ENCODE measurements at places on chromosomes 7 and 10.

DNA sequence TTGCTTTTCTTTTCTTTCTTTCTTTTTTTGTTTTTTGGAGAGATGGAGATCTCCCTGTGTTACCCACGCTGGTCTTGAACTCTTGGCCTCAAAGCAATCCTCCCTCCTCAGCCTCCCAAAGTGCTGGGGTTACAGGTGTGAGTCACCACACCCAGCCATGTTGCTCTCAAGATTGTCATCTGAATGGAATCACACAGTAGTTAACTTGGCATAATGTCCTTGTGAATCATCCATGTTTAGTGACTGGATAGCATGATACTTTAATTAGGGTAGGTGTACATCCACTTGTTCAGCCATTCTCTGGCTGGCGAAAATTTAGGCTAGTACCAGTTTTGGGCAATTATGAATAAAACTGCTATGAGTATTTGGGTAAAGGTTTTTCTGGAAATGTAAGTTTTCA, 15.4 kb upstream of the GRB10 start:
- peak; percentile 29 for DNase-seq
- H3K4me1 ChIP-seq = no peaks in the 10 kb centered on the region
- no peak overlapping the region for H3K4me3 ChIP-seq

- peaks cover 4% of the 10 kb centered on the region for H3K4me1 ChIP-seq
- H3K4me3 ChIP-seq = no peak overlapping the region
- H3K27ac ChIP-seq = no peak overlapping the region
- H3K27me3 ChIP-seq = no peaks in the 10 kb centered on the region
- DNase-seq = peak; percentile 29
- no peaks in the 10 kb centered on the region for H3K36me3 ChIP-seq
Observed at GRCh38 chr10:52615756-52616394, 156.7 kb downstream of the MBL2 start.

- H3K27me3 ChIP-seq = no peaks in the 10 kb centered on the region
- no peak overlapping the region for H3K4me3 ChIP-seq
- no peak for DNase-seq
- no peaks in the 10 kb centered on the region for H3K4me1 ChIP-seq
- H3K27ac ChIP-seq = no peak overlapping the region
Observed at GRCh38 chr7:6406121-6406520, 41.6 kb downstream of the DAGLB start.

GRCh38 chr7:127786184-127786583, 134.2 kb downstream of the SND1 start:
- H3K36me3 ChIP-seq = no peaks in the 10 kb centered on the region
- no peak overlapping the region for H3K4me3 ChIP-seq
- DNase-seq = no peak
- H3K4me1 ChIP-seq = peaks cover 5% of the 10 kb centered on the region
- no peak overlapping the region for H3K27ac ChIP-seq
- no peaks in the 10 kb centered on the region for H3K27me3 ChIP-seq

GRCh38 chr10:132590094-132590751, 52.6 kb downstream of the INPP5A start:
- no peak for DNase-seq
- peaks cover 6% of the 10 kb centered on the region for H3K4me1 ChIP-seq
- H3K27me3 ChIP-seq = peaks cover 2% of the 10 kb centered on the region
- H3K4me3 ChIP-seq = no peak overlapping the region
- H3K36me3 ChIP-seq = no peaks in the 10 kb centered on the region

GRCh38 chr7:69625238-69625637, 27.0 kb downstream of the AUTS2 start:
- no peaks in the 10 kb centered on the region for H3K4me1 ChIP-seq
- no peak overlapping the region for H3K27ac ChIP-seq
- no peak for DNase-seq
- H3K36me3 ChIP-seq = no peaks in the 10 kb centered on the region
- H3K27me3 ChIP-seq = no peaks in the 10 kb centered on the region

DNA sequence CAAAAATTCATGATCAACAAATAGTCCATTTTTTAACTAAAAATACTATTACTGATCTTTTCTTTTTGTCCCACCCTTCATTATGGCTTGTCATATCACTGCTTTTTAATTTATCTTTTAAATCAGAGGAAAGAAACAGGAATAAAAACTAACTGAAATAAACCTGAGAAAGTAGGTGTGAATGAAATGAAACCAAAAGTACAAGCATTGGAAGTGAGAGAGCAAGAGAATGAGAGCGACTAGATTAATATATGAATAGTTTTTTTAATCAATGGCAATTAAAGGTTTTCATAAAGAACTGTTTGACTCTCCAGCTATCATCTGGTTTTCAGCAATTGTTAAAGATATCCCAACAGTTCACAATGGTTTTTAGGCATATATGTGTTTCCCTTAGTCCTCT, 137.8 kb downstream of the SPAG6 start:
- H3K27ac ChIP-seq = no peak overlapping the region
- no peaks in the 10 kb centered on the region for H3K36me3 ChIP-seq
- H3K27me3 ChIP-seq = peaks cover 5% of the 10 kb centered on the region

GRCh38 chr7:136685501-136686173, 182.8 kb upstream of the CHRM2 start:
- peak; percentile 4 for DNase-seq
- no peaks in the 10 kb centered on the region for H3K36me3 ChIP-seq
- no peak overlapping the region for H3K4me3 ChIP-seq

GRCh38 chr10:3094609-3095036, 27.3 kb downstream of the PFKP start:
- peak overlapping the region; percentile 5 for H3K4me3 ChIP-seq
- H3K27me3 ChIP-seq = no peaks in the 10 kb centered on the region

DNA sequence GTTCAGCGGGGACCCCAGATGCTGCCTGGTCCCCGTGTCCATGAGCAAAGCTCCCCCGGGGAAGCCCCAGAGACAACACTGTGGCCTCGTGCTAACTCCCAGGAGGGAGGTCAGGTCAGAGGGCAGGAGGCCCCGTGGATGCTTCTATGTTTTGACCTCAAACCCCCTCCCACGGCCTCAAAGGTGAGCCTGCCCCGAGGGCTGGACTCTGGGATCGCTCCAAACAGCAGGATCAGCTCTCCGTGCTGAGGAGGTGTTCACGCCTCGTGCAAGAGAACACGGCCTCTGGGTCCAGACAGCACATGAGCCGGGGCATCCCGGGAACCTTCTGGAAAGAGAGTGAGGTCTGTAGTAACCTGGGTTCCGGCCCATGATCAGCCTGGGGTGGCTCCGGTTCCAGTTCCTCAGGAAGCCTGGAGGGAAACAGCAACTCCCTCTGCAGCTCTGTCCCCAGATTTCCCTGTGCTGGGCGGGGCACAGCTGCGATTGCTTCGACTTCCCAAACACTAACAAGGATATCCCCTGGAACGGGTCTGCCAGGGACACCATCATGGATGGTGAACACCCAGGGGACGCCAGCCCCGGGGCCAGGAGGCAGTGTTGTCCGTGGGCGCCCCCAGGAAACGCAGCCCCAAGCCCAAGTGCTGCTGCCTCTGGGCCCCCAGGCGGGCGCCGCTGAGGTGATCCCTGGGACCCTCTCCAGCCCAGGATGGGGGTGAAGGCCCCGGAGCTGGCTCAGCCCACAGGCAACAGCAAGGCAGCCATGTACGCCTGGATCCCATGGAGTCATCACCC, 18.0 kb upstream of the INPP5A start:
- peak overlapping the region; percentile 59 for H3K27ac ChIP-seq
- peaks cover 49% of the 10 kb centered on the region for H3K4me1 ChIP-seq
- no peak for DNase-seq
- H3K36me3 ChIP-seq = no peaks in the 10 kb centered on the region
- H3K27me3 ChIP-seq = no peaks in the 10 kb centered on the region

- H3K27ac ChIP-seq = peak overlapping the region; percentile 17
- no peaks in the 10 kb centered on the region for H3K27me3 ChIP-seq
- H3K4me3 ChIP-seq = no peak overlapping the region
Observed at GRCh38 chr7:44617225-44617890, 10.9 kb downstream of the OGDH start.

DNA sequence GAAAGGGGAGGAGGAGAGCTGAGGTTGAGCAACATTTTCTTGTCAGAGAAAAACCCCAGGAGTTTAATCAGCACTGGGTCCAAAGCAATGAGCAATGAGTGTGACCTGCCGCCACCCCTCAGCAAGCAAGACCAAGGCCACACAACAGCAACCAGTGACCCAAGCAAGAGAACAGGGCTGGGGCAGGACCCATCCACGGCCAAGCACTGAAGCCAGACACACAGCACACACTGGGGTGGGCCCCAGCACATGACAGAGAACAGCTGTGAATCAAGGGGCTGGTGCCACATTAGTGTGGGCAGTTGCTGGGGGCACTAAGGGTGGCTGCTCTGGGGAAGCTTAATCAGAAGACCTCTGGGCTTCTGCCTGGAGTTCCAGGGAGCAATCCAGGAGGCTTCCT, 16.2 kb downstream of the TMEM72 start:
- peaks cover 2% of the 10 kb centered on the region for H3K27me3 ChIP-seq
- H3K4me3 ChIP-seq = no peak overlapping the region
- no peaks in the 10 kb centered on the region for H3K4me1 ChIP-seq
- no peak overlapping the region for H3K27ac ChIP-seq
- peak; percentile 51 for DNase-seq
- no peaks in the 10 kb centered on the region for H3K36me3 ChIP-seq

- no peak overlapping the region for H3K27ac ChIP-seq
- no peak for DNase-seq
- peaks cover 11% of the 10 kb centered on the region for H3K4me1 ChIP-seq
- no peaks in the 10 kb centered on the region for H3K36me3 ChIP-seq
- no peak overlapping the region for H3K4me3 ChIP-seq
Observed at GRCh38 chr10:110350812-110351211, 46.1 kb upstream of the SMNDC1 start.

All from fibroblast of lung (primary cell).